HFFc6 (cell line): ENCODE measurements at places on chromosomes 12 and 14.

GRCh38 chr12:41917938-41918341 is 226.7 kb downstream of the GXYLT1 start:
- no peaks in the 10 kb centered on the region for H3K36me3 ChIP-seq
- no peaks in the 10 kb centered on the region for H3K27me3 ChIP-seq
- no peak for DNase-seq
- H3K27ac ChIP-seq = no peak overlapping the region
- no peaks in the 10 kb centered on the region for H3K4me1 ChIP-seq

- no peaks in the 10 kb centered on the region for H3K36me3 ChIP-seq
- no peak overlapping the region for H3K4me3 ChIP-seq
- no peak for DNase-seq
- no peaks in the 10 kb centered on the region; the same call in 1 of the 2 replicates for H3K27me3 ChIP-seq
These were observed 135.0 kb upstream of the HIF1A start for GRCh38 chr14:61560323-61560722.

DNA sequence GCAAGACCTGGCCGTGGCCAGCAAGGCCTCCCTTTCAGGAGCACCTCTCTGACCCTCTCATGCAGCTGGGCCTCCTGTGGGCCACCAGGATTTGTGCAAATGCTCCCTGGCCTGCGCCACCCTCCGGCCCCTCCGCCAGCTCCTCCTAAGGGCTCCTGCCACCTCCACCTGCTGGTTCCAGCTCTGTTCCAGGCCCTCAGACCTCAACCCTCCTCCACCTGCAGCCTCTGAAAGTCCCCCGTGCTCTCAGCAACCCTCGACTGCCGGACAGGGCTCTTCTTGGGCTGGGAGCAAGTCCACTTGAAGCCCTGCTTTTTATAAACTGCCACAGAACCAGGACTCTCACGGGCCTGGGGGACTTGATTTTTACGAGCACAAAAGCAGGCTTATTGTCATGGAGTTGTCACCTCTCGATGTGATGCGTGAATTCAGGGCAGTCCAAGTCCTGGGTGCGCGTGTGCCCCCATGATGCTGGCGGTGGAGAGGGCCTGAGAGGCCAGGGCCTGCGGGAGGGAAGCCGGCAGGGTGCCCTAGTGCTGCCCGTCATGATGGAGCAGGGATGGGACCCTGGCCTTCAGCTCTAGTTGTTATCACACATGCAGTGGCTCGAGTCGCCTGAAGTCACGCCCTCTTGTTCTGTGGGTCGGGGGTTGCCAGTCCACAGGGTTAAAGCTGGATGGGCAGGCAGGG is 9.1 kb downstream of the TEDC1 start:
- no peak for DNase-seq
- no peak overlapping the region for H3K27ac ChIP-seq
- no peaks in the 10 kb centered on the region for H3K4me1 ChIP-seq
- H3K36me3 ChIP-seq = no peaks in the 10 kb centered on the region
- no peak overlapping the region for H3K4me3 ChIP-seq
- peaks cover 4% of the 10 kb centered on the region for H3K27me3 ChIP-seq

GRCh38 chr12:25788707-25789442 is 169.6 kb upstream of the RASSF8 start:
- no peak overlapping the region for H3K4me3 ChIP-seq
- H3K4me1 ChIP-seq = peaks cover 17% of the 10 kb centered on the region
- peaks cover 3% of the 10 kb centered on the region; the same call in 1 of the 2 replicates for H3K36me3 ChIP-seq
- no peak for DNase-seq

GRCh38 chr14:31505411-31505810 is 17.6 kb upstream of the GPR33 start:
- H3K36me3 ChIP-seq = no peaks in the 10 kb centered on the region
- H3K4me3 ChIP-seq = peak overlapping the region; percentile 18
- H3K27me3 ChIP-seq = peaks cover 4% of the 10 kb centered on the region
- peak overlapping the region; percentile 22; the same call in 1 of the 2 replicates for H3K27ac ChIP-seq

- no peak for DNase-seq
- H3K36me3 ChIP-seq = no peaks in the 10 kb centered on the region
- H3K4me3 ChIP-seq = no peak overlapping the region
- H3K4me1 ChIP-seq = peaks cover 87% of the 10 kb centered on the region
- H3K27me3 ChIP-seq = no peaks in the 10 kb centered on the region
These were observed 392.9 kb downstream of the ZFP36L1 start for GRCh38 chr14:68399971-68400370.

GRCh38 chr12:119672194-119672593 is 4.3 kb downstream of the PRKAB1 start:
- H3K4me3 ChIP-seq = no peak overlapping the region
- no peak for DNase-seq
- H3K27ac ChIP-seq = no peak overlapping the region
- peaks cover 2% of the 10 kb centered on the region; the same call in 1 of the 2 replicates for H3K27me3 ChIP-seq

DNA sequence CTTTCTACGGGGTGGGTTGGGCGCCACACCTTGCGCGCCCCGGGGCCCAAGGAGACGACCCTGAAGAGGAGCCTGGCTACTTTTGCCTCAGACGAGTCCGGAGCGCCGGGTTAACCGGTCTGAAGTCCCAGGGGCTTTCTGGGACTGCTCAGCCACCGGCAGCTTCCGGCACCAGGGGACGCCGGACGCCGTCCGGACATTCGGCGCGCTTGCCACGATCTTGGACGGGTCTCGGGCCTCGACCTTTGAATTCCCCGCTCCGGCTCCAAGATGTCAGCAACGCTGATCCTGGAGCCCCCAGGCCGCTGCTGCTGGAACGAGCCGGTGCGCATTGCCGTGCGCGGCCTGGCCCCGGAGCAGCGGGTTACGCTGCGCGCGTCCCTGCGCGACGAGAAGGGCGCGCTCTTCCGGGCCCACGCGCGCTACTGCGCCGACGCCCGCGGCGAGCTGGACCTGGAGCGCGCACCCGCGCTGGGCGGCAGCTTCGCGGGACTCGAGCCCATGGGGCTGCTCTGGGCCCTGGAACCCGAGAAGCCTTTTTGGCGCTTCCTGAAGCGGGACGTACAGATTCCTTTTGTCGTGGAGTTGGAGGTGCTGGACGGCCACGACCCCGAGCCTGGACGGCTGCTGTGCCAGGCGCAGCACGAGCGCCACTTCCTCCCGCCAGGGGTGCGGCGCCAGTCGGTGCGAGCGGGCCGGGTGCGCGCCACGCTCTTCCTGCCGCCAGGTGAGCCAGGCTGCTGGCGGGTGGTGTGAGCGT is at the start of gene ACOT4:
Gene ACOT4 (plus strand): TSS at position 184 of the 760 bp plus-strand sequence. CDS start 87 bp downstream, at position 271.
- H3K36me3 ChIP-seq = no peaks in the 10 kb centered on the region; the same call in 1 of the 2 replicates
- H3K27ac ChIP-seq = no peak within 1 kb of the TSS
- no peaks in the 10 kb centered on the region for H3K4me1 ChIP-seq
- H3K27me3 ChIP-seq = peaks cover 9% of the 10 kb centered on the region; the same call in 1 of the 2 replicates
- no peak within 1 kb of the TSS for H3K4me3 ChIP-seq
- no peak for DNase-seq

DNA sequence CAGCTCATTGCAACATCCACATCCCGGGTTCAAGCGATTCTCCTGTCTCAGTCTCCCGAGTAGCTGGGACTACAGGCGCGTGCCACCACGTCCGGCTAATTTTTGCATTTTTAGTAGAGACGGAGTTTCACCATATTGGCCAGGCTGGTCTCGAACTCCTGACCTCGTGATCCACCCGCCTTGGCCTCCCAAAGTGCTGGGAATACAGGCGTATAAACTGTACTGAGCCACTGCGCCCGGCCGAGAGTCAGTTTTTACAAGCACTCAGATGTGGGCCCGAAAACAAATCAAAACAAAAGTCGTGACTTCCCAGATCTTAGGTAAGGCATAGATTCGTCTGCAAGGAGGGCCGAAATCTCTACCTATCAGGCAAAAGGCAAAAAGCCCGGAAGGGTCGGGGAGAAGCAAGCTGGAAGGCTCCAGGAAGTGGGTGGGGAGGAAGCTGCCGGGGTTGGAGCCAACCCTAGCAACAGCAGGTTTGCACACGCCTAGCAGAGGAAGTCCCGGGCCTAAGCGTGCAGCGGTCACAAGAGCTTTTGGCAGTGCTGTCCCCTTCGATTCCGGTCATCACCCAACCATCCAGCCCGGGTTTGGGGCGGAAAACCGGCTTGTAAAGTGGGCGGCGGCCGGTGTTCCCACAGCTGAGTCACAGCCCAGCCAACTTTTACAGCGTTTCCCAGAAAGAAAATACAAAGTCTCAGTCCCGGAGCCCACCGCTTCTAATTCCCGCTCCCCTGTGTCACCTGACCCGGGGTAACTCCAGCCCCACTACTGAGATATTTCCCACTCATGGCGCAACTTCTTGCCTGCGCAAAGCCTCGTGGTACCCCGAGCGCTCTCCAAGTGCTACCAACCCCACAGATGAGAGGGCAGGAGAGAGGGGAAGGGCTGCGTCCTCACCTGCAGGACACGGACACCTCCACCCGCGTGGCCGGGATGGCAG is 583 bp downstream of the CPNE8 start:
- no peaks in the 10 kb centered on the region; the same call in 1 of the 2 replicates for H3K27me3 ChIP-seq
- H3K27ac ChIP-seq = no peak overlapping the region
- H3K36me3 ChIP-seq = no peaks in the 10 kb centered on the region
- no peak for DNase-seq

DNA sequence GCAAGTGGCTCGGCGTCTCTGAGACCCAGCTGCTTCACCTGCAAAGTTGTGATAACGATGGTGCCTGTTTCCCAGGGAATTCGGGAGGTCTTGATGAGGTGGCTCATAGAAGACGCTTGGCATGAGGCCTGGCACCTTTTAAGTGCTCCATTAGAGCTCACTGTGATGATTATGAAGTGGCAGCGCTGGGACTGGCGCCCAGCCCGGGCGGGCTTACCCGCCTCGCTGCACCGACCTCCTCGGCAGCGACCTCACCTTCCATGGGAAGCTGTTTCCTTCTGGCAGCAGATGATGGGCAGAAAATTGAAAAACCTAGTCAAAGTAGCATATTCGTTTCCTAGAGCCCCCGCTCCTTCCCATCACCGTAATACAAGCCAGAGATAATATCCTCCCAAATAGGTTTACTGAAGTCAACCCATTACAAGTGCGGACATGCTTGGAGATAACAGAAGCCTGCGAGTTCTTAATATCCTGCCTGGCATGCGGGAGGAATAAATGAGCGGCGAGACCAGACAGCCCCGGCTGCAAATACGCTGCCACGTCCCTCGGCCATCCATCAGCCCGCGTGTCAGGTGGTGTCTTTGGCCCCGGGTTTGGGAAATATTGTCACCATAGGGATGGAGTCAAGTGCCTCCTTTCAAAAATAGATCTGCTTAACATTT is 35.2 kb upstream of the DLK1 start:
- H3K4me3 ChIP-seq = peak overlapping the region; percentile 79; the same call in 1 of the 2 replicates
- no peak for DNase-seq
